ENCODE measurements at places on chromosomes 3 and 15.
A peak's percentile ranks its signal among the peaks of the same experiment; 100 is the strongest.

- no peak for DNase-seq
These were observed 2.4 kb upstream of the STT3B start for GRCh38 chr3:31530039-31530959.

- DNase-seq, result no peak
These were observed 12.2 kb upstream of the SLC7A14 start for GRCh38 chr3:170598091-170598502.

GRCh38 chr15:35673093-35673684, 127.2 kb upstream of the DPH6 start:
- DNase-seq, result no peak

- no peak for DNase-seq
These were observed 1.4 kb downstream of the NISCH start for GRCh38 chr3:52456800-52457183.

- DNase-seq, result no peak
These were observed 47.8 kb downstream of the IQGAP1 start for GRCh38 chr15:90435652-90436337.

- DNase-seq, result no peak
These were observed 265.4 kb downstream of the VPS13C start for GRCh38 chr15:61794881-61795280.

DNA sequence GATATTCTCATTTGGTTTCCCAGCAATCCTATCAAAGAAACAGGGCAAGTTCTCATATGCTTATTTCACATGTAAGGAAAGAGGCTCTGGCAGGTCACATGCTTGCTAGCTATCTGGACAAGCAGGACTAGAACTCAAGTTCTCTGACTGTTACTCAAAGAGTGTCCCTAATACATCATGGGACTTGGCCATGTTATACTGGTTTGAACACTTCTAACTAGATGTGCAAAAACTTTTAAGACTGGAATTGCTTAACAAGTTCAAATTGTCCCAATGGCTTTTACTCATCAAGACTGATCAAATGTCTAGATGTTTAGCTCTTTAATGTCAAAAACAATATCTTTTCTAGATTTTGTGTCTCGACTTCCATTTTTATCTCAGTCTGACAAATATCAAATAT, 6.8 kb downstream of the GATM start:
- DNase-seq, result no peak

GRCh38 chr3:143349455-143349854, 229.9 kb downstream of the CHST2 start:
- no peak for DNase-seq

DNA sequence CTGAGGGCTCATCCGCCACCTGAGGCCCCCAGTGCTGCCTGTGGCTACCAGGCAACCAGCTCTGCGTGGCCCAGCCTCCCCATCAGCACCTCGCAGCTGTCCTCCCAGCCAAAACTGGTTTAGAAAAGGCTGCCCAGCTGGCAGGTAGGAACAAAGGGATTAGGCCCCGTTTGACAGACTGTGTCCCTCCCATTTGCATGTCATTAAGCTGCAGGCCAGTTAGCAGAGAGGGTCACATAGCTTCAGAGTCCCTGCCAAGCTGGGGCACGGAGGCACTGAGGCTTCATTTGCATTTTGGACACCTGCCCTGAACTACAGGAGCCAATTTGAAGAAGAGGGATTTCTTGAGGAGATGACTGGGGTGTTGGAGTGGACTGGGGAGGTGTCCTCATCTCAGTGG, 177.9 kb downstream of the TLE3 start:
- DNase-seq, result no peak

- DNase-seq, result peak; percentile 44
These were observed at the start of gene TRIP4 for GRCh38 chr15:64387562-64388168. TSS of gene TRIP4 (plus strand) at chr15:64387836. CDS start at chr15:64387864, 28 bp downstream.

DNA sequence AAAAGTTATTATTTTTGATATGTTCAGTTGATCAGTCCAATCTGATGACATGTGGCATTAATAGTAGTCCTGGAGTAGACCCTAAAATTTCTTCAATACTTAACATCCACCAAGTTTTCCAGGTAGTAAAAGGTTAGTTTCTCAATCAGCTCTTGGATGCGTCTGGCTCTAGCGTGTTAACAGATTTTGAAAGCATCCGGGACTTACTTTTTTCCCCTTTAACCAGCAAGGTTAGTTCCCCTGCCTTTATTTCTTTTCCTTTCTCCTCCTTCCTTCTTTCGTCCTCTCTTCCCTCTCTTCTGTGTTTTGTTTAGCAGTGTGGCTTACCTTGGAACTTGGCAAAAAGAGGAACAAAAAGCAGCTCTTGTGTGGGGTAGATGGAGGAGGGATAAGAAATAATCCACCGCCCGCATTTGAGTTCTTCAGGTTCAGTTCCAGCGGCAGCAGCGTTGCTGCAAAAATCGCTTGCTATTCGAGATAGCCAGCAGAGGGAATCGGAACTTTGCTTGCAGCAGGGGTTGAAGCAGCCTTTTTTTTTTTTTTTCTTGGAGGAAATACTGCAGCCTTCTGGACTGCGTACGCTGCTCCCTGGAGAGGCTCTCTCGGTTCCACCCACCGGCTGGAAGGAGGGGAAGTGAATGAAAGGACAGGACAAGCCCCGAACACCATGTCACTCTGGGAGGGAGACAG, at the start of gene RBMS3:
TSS of gene RBMS3 (plus strand) at position 668 of the 690 bp plus-strand sequence.
- peak; percentile 47 for DNase-seq

DNA sequence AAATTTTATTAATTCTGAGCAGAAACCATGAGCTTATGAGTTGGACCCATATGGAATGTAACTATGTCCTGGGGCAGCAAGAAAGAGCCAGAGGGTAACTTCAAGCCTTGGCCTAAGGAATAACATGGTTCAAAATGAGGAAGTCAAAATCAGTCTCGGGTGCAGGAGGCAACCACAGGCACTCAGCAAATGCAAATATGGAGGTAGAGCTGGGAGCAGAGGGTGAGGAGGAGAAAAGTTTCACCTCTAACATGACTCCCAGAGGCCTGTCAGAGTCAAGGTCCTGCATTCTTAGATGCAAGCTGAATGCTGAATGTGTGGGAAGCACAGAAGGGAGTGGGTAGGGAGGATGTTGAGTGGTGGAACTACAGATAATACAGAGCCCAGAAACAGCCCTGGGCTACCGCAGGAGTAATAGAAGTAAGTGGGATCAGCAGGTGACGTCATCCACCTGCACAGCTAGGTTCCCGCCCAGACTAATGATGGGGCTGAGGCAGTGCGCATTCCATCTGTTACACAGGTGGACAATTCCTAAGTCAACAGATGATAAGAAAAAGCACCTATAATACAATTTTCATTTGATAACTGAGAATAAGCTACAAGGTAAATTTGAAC, 279.8 kb upstream of the ARRDC4 start:
- no peak for DNase-seq

GRCh38 chr3:111695636-111696117, 100.5 kb upstream of the ZBED2 start:
- DNase-seq, result no peak

- peak; percentile 30 for DNase-seq
These were observed 100.0 kb downstream of the PCCB start for GRCh38 chr3:136350132-136350531.

DNA sequence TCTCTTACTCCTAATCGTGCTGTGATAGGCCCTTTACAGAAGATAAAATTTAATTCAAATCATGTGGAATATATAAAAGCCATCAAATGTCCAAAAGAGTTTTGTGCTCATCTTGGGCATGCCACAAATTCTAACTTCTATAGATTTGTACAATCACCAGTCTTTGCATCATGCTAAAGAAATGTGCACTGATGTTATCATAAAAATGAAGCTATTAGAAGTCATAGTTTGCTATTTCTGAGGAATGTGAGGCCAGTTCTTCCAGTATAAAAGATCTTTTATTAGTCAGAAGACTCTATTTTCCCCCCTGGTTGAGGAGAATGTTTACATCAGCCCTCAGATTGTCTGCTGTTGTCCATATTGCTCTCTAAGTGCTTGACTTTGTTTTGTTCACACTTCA, 2.1 kb upstream of the ANXA2 start:
- no peak for DNase-seq

- no peak for DNase-seq
These were observed 19.0 kb downstream of the MAPK6 start for GRCh38 chr15:52037889-52038505.
